Activated T-cell treated with anti-CD3 and anti-CD28 coated beads for 4 hours (primary cell): ENCODE measurements at places on chromosomes 5 and 9.

GRCh38 chr9:37999588-38000189 is 69.3 kb downstream of the SHB start:
- DNase-seq, result no peak

GRCh38 chr5:131142970-131143617 is 22.0 kb downstream of the HINT1 start:
- DNase-seq, result no peak

DNA sequence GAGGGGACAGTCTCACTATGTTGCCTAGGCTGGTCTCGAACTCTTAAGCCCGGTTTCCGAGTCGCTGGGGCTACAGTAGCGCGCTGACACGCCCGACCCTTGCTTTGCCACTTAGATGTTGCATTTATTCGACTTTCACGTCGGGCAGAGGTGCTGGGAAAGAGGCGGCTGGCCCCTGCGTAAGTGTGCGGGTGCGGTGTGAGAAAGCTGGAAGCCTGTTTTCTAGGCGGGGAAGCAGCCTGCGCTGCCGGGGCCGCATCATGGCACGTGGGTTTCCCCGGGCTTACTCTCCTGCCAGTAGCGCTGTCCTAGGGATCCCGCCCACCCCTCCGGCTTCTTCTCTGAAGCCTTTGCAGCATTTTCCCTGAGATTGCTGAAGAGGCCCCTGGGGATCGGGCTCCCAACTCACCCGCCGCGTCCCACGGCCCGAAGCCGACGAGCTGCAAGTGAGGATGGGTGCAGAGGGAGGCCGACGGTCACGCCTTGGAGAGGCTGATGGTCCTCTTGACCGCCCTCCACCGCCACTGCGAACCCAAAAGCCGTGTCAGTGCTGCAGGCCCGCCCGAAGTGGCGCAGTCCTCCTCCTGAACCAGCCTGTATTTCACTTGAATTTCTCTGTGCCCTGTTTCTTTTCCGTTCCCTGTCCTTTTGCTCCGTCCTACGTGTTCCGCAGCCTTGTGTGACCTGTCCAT is 5.8 kb upstream of the TRIM41 start:
- no peak for DNase-seq

DNA sequence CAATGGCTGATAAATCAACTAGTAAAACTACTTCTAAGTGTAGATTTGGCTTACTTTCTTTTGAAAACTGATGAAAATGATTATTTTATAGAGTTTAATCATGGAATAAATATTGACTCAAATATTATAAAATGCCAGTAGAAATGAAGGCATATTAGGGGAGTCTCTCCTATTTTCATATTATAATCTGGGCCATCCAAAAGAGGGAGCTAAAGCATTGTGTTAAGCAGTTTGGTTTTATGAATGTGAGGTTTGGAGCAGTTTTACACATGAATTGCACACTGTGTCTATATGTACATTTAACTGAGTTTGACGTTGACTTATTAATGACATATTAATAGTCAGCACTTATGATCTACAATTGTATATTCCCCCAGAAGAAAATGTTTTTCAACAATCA is 17.4 kb downstream of the CDH9 start:
- DNase-seq, result no peak

- no peak for DNase-seq
Measured at GRCh38 chr9:135818718-135819475, 88.4 kb downstream of the CAMSAP1 start.

GRCh38 chr5:608429-609370 is 3.4 kb upstream of the CEP72 start:
- DNase-seq, result no peak

DNA sequence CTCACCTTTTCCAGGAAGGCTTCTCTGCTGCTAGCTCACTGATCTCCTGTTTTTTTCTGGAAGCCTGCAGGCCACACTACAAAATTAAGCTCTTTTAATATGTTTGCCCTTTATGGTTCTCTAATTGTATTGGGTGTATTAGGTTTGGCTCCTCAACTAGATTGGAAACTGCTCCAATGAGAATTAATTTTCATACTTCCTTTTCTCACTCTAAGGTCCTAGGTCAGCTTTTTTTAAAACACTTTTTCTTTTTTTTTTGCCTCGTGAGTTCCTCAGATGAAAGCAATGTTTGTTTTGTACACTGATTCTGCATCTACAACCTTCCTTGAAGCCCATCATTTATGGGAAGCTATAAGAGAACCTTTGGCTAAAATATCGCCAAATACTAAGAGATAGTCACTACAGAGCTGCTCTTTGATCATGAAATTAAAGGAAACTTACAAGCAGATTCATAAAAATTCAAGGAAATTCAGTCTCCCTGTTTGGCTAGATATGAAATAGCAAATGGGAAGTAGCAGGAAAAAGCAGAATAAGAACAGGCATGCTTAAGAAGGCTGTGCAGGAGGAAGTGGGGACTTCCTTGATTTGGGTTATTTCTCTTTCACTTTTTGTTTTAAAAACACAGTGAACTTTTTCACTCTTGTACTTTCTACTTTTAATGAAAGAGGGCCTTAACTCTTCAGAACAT is 55.2 kb upstream of the FYB1 start:
- no peak for DNase-seq

DNA sequence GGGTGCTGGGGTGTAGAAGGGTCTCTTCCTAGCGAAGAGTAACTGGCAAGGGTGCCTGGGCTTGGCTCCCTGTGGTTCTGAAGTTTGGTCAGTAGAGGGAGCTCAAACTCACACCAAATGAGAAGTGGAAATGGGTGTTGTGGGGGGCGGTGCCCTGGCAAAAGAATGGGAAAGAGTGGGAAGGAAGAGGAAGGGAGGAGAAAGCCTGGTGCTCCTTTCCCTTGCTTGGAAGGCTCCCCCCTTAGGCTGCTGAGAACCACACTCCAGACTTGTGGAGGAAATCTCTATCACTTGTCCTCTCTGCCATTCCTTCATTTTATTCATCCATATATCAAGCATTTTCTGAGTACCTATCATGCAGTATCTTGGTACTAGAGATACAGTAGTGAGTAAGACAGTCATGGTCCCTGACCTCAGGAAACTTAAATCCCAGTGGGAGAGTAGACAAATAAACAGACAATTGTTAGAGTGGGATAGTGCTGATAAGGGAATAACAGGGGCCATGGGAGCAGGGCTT is 13.0 kb downstream of the SLC4A9 start:
- DNase-seq, result peak; percentile 26

DNA sequence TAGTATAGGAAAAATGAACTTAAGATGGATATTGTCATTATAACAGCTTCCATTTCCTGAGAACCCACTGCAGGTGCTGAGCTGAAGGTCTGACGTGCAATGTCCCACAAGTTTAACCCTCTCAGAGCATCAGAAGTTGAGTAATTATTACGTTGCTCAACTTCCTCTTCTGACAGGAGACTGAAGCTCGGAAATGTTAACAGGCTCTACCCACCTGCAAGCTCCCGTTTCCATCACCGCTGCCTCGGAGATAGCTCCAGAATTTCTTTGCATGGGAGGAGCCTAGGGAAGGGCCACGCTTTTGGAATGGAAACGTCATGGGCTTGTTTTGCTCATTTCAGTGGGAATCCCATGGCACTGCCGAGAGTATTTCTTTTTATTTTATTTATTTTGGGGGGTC is 1.0 kb upstream of the NTMT1 start:
- no peak for DNase-seq

GRCh38 chr5:204001-204400 is 12.7 kb downstream of the LRRC14B start:
- DNase-seq, result no peak

DNA sequence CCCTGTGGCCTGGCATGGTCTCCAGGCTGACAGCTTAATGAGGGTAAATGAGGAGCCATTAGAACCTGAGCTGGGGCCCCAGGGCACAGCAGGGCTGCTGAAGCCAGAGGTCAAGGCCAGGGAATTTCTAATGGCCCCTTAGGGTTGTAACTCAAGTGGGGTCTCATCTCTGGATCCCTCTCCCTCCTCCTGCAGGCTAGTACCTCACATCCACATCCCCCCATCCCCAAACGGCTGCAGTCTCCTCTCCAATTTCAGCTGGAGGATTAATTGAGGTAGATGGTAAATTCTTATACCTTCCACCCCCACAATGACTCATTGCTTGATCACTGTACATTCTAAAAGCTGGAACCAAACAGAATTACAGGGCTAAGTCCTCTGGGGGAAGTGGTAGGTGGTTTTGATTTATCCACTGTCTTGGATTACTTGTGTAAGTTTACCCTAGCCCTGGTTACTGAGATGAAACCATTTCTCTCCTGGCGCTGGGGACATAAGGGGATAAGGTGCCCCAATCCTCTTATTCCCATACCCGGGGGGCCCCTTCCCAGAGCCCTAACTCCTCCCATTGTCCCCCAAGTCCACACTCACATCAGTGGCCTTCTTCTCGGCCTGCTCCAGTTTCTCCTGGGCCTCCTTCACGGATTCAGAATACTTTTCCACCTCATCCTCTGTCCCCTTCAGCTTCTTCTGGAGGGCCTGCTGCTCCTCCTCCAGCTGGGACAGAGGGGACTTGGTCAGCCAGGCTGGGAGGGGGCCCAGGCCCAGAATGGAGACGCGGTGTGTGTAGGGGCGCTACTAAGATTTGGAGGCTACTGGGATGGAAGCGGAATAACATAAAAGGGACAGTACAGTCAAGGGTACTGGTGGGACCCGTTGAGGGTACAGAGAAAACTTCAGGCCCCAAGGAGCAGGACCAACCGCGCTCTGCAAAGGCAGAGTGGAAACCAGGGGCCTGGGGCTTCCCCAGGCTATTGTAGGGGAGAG is 875 bp downstream of the TPM2 start:
- DNase-seq, result no peak

DNA sequence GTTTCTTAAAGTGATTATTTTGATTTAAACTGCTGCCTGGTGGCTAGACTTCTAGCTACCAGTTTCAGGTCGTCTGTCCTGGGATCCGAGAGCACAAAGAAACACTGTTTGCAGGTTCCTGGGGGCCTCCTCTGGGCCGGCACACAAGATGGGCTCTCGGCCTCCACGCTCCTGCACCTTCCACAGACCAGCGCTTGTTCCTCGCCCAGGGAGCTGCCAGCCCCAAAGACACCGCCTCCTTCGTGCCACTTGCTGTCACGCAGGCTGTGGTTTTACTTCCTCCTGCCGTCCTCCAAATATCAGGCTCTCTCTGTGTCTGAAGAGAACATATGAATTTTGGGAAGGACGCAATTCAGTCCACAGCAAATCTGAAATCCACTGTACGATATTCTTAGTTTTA is 105.8 kb downstream of the ROR2 start:
- no peak for DNase-seq

GRCh38 chr9:82488313-82489200 is 500.0 kb downstream of the SPATA31D1 start:
- no peak for DNase-seq

GRCh38 chr5:103938146-103938695 is 375.6 kb upstream of the NUDT12 start:
- no peak for DNase-seq

GRCh38 chr9:90476058-90476457 is 166.6 kb downstream of the DIRAS2 start:
- no peak for DNase-seq

DNA sequence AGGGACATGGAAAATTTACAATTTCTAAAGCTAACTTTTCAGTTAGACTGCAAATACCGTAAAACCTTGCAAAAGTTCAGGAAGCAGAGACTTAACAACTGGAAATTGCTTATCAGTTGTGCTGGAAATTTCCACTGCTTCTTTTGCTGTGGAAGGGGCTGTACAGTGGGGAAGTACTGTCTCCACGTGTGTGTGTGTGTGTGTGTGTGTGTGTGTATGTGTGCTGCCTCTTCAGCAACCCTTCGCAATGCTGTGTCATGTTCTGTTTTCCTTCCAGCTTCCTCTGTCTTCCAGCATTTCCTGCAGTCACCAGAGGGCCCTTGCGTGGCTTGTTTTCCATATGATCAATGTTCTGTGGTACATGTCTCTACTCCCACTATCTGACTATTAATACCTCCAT is 87.5 kb upstream of the RANBP3L start:
- no peak for DNase-seq

DNA sequence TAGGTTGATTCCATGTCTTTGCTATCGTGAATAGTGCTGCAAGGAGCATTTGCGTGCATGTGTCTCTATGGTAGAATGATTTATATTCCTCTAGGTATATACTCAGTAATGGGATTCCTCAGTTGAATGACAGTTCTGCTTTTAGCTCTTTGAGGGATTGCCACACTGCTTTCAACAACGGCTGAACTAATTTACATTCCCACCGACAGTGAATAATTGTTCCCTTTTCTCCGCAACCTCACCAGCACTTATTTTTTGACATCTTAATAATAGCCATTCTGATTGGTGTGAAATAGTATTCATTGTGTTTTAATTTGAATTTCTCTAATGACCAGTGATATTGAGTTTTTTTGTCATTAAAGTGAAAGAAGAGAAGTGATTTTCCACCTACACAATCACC is 18.5 kb downstream of the IFNA5 start:
- DNase-seq, result no peak

DNA sequence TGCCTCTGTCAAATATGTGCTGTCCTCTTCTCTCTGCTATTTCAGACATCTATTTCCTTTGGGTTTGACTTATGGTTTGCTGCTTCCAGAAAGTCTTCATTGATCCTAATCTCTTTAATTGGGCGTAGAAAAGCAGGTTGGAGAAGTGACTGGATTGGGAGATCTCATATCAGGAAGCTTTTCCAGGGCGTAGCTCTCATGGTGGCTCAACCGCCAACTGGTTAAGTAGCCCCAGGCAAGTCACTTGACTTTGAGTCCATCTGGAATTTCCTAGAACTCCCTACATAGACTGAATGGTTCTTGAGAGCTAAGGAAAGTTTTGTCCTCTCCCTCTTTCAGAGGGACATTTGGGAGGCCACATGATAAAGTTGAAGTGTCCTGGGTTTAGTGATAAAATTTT is 192.3 kb upstream of the GLRA1 start:
- DNase-seq, result no peak

DNA sequence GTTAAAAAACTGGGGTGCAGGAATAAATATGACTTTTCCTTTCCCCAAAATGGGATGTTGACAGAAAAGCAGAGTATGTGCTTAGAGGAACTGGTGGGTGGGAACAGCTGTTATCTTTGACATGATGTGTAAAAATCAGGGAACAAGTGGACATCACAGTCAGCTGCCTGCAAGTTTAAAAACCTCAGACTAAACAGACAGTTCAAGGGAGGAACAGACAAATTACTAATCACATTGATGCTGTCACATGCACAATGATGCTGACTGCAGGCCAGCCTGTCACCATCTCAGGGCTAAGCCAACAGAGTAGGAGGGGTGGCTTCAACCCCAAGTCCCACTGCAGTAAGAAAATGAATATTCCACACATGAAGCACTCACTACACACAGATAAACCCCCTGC is 38.2 kb upstream of the UBAP2 start:
- no peak for DNase-seq

- DNase-seq, result no peak
Measured at GRCh38 chr5:79962575-79963222, 28.4 kb downstream of the MTX3 start.

- no peak for DNase-seq
Measured at GRCh38 chr5:816176-816575, 31.6 kb upstream of the ZDHHC11B start.
